ENCODE measurements at places on chromosomes 6 and 20.
A peak's percentile ranks its signal among the peaks of the same experiment; 100 is the strongest.

DNA sequence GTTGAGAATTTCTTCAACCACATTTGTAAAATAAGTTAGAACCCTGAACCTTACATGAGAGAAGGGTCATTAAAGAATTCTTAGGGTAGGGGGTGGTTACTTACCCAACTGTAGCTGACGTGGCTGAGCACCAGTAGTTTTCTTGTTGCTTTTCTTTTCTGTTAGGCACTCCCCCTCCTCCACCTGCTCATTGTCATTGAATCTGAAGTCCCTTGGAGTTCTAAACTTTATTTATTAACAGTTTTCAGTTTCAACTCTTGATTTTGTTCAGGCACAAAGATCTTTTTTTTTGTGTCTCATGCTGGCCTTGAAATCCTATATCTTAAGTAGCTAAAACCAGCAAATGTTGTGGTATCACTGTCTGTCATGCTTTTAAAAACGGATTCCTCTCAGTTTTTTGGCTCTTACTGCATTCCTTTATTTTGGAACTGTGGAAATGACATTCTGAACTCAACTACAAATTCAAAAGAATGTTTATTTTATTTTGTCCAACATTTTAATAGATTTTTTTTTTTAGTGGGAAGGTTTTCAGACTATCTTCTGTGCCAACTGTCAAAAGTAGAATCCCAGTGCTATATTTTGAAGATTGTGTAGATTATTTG lies 465.2 kb downstream of the PHF3 start:
- DNase-seq, result no peak

DNA sequence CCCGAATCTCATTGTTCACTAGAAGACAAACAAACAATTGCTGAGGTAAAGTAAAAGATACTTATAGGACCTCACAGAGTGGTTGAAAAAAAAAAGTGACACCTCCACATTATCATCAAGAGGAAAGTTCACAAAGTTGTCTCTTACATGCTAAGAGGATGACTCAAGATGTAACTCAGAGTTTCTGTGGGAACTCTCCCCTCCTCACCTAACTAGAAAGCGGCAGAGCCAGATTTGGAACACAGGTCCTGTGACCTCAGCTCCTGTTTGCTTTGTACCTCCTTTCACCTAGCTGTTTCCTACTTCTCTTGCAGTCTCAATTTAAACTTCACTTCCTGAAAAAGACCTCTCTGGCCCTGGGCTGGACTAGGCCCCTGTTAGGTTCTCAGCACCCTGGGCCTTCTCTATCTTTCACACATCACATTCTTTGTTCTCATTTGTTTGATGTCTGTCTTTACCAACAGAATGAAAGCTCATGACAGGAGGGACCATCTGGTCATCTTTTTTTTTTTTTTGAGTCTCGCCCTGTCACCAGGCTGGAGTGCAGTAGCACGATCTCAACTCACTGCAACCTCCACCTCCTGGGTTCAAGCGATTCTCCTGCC lies 60.8 kb downstream of the CD24 start:
- DNase-seq, result no peak

DNA sequence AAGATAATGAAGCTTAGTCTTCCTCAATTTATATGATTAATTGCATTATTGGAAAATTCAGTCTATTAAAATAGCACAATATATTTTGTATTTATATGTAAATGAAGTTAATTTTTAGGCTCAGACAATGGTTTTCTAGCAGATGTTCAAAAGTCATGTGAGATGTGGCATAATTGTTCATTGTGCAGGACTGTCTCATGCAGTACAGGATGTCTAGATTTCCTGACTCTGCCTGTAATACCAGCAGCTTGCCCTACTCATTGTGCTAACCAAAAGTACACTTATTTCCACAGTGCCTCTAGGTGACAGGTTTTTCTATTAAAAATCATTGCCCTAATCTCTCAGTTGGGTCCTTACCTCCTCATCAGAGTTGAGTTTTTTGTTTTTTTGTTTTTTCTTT lies 12.4 kb downstream of the RALGAPB start:
- no peak for DNase-seq

GRCh38 chr6:11263291-11263775 lies 30.9 kb upstream of the NEDD9 start:
- DNase-seq, result no peak

- DNase-seq, result no peak
These were observed 11.7 kb downstream of the SMLR1 start for GRCh38 chr6:130838951-130839350.

DNA sequence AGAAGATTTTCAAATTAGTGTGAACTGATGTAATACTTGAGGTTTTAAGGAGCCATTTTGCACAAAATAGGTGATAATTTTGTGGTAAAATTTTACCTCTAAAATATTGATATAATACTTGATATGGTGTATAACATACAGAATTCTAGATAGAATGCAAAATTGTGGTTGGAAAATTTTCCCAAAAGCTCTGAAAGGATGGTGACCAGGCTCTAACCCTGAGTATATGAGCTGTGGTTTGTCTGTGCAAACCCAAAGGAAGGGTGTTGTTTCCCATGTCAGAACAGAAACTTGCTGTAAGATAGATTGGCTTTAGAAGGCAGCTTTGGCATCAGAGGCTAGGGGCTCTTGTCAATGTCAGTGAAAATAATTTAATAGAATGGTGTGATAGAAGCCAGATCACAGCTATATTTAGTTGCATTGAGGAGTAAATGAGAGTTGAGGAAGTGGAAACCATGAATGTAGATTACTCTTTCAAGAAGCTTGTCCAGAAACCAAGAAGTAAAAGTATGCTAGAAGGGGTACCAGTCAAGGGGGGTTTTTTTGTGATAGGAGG lies 257.7 kb downstream of the FARS2 start:
- no peak for DNase-seq

GRCh38 chr6:15355683-15356099 lies 109.8 kb downstream of the JARID2 start:
- DNase-seq, result no peak

- no peak for DNase-seq
These were observed 180.1 kb upstream of the ARID1B start for GRCh38 chr6:156597095-156597494.

DNA sequence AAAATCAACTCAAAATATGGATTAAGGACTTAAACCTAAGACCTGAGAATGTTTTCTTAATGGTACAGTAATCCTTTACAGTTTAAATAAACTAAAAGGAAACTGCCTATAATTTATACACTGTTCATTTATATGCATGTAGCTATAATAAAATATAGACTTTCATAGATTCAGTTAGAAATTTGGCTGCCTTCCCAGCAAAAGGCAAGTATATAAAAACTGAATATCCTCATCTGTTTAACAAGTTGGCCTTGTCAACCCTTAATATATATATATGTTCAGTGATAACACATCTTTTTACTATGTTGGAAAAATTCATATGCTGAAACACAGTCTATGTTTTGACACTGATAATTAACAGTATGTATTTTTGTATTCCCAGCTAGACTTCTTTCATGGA lies 123.1 kb downstream of the GRIK2 start:
- no peak for DNase-seq

DNA sequence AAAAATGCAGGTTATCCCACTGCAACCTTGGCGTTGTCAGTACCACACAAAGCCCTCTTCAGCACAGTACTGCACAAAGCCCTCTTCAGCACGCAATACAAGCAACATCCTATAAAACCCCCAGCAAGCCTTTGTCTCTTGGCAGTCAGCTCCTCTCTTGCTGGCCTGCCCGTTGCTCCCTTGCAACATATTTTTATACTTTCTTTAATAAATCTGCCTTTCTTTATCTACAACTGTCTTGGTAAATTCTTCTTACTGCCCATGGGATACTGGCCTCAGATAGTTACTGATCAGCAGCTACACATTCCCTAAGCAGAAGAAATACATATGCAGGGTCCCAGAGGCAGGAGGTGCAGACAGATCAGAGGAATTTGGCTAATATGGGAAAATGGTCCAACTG lies 70.5 kb upstream of the MAP3K4 start:
- DNase-seq, result no peak

DNA sequence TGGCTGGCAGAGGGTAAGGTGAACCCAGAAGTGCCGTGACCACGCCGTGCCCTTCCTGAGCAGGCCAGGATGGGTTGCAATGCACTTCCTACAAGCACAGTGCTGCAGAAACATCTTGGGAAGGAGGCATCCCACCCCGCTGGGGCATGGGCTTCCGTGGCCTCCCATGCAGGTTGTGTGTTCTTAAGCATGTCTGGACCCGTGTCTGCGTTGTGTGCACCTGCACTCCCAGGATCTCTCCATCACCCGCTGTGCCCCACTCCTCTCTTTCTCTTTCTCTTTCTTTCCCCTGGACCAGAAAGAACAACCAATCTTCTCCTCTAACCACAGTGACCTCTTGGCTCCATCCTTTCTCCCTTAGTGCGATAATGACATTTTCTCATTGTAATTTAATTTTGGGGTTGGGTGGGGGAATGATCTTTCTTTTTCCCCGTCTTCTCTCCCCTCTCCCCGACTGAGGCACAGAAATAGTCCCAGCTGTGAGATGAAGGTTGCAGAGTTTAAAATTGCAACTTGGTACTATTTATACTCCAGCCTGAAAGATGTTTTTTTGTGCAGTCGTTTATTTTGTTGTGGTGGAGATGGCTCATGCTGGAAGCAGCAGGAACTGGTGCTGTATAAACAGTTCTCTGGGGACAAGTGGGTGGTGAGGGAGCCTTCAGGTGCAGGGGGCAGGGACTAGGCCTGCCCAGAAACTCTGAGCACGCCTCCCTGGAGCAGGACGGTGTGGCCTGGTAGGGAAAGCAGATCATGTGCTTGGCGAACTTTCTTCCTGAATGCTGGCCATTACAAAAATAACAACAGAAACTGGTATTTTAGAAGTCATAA lies 20.5 kb downstream of the BCAS4 start:
- no peak for DNase-seq

GRCh38 chr6:5729080-5729434 lies 277.7 kb downstream of the NRN1 start:
- DNase-seq, result no peak

GRCh38 chr6:167697316-167697715 lies 129.4 kb upstream of the AFDN start:
- DNase-seq, result no peak

- no peak for DNase-seq
These were observed 50.1 kb downstream of the NUP153 start for GRCh38 chr6:17656644-17657043.

DNA sequence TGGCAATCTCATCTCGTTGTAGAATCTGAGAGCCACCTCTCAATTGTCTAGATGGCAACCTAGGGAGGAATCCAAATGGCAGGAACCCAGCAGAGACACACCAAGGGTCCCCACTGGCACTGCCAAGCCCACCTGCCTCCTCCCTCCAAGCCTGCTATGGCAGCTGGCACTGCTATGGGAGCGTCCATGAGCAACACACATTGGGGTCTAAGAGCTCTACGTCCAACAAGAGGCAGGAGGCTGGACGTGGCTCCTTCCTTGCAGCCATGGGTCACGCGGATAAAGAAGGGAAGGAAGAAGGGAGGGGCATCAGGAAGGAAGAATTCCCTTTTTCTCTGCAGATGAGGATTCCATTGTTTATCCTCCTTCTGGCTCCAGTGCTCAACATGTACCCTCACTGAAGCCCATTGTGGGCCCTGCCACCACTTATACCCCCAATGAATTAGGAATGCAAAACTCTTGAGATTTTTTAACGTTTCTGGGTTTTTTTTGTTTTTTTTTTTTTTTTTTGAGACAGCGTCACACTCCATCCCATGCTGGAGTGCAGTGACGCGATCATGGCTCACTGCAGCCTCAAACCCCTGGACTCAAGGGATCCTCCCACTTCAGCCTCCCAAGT lies 17.3 kb downstream of the ATP9A start:
- no peak for DNase-seq

DNA sequence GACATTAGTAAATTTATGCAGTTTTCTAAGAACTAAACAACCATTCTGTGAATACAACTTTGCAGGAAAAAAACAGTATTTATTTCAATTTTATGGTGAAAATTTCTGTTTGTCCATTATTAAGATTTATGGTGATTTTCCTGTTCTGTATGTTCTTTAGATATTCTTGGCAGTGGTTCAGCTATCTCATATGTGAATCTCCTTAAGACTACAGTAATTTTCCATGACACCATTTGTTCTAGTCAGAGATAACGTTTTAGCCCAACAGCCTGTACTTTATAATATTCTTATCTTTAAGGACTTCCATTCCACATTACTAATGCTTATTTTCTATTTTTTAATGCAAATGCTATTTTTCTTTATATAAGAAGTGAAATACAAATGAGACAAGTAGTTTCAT lies 504.0 kb downstream of the RFPL4B start:
- DNase-seq, result no peak

- peak; percentile 2 for DNase-seq
These were observed 111.9 kb downstream of the ANKRD60 start for GRCh38 chr20:58116505-58116904.

- DNase-seq, result peak; percentile 77
These were observed 1.4 kb downstream of the GFOD1 start for GRCh38 chr6:13485923-13486562.

- DNase-seq, result peak; percentile 81
These were observed 7.7 kb upstream of the ZNF334 start for GRCh38 chr20:46520976-46521579.

DNA sequence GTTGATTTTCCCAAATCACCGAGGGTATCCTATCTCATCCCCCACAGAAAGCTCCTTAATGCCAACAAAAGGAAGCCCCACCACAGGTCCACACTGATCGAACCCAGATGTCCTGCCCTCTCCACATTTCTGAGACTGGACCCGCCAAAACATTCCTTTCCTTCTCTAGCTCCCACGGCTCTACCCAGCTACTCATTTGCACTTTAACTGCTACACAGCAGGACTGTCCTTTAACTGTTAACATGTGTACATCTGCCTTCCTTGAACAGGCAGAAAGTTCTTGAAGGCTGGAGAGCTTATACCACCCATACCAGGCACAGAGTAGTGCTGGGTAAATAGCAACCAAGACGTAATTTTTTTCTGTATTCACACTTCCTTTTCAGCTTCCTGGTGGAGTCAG lies 68.6 kb downstream of the TRMT6 start:
- DNase-seq, result no peak

DNA sequence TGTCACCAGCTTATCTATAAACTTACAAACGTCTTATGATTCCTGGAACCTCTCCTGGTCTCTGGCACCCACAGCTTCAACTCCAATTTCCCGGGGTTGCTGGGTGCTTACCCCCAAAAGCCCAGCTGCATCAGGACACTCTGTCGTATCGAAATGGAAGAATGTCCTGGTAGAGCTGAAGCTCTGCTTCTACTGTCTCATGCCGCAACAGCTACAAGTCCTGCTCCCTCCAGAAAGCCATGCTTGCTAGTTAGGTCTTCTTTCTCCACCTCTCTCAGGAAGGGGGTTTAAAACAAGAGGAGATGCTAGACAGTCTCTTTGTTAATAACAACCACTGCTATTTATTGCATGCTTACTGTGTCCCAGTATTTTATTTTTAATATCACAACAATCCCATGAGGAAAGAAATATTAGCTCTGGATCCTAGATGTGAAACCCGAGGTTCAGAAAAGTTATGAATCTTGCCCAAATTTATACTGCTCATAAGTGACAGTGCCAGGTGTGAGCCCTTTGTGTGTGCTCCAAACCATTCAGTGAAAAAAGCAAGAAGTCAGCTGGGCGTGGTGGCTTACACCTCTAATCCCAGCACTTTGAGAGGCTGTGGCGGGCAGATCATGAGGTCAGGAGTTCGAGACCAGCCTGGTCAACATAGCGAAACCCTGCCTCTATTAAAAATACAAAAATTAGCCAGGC lies 82.3 kb upstream of the GCM1 start:
- no peak for DNase-seq

Measured in D341Med (cell line).